ENCODE measurements at places on chromosomes 11 and 22. TPM values are rescaled to one million over a fixed set of nuclear protein-coding genes. Genes with fewer than 3 reads are reported as not detected.

- H3K27ac ChIP-seq: no peak overlapping the region
- H3K36me3 ChIP-seq: peaks cover 17% of the 10 kb centered on the region
- no peak for DNase-seq
- no peaks in the 10 kb centered on the region for H3K27me3 ChIP-seq
- H3K4me3 ChIP-seq: no peak overlapping the region
Observed at GRCh38 chr11:27212248-27212780, 150.7 kb downstream of the CCDC34 start.

DNA sequence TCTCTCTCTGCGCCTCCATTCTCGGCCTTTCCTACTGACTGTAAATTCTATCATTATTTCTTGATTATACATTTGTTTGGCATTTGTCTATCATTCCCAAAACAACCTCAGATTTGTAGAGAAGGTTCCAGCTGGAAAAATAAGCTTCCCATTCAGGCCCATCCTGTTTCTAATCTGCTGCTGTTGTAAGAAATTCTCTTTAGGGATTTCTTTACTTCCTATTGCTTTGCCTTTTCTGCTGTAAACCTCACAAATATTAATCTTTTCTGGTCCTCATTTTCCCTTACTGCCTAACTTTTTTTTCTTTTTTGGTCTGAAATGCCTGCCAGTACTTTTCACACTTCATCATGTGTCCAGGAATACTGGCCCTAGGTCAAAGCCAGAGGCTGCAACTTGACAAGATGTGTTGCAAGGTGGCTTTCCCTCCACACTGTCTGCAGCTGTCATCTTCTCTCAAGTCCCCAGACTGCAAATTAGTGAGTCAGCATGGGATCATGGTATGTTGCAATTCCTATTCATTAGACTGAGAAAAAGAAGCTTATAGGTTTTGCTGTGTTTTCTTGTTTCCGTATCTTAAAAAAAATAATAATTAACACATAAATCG is 858.7 kb upstream of the CHORDC1 start:
- H3K27ac ChIP-seq: no peak overlapping the region
- DNase-seq: no peak
- H3K27me3 ChIP-seq: no peaks in the 10 kb centered on the region
- no peak overlapping the region for H3K4me3 ChIP-seq
- H3K36me3 ChIP-seq: peaks cover 7% of the 10 kb centered on the region
- peaks cover 30% of the 10 kb centered on the region for H3K4me1 ChIP-seq

DNA sequence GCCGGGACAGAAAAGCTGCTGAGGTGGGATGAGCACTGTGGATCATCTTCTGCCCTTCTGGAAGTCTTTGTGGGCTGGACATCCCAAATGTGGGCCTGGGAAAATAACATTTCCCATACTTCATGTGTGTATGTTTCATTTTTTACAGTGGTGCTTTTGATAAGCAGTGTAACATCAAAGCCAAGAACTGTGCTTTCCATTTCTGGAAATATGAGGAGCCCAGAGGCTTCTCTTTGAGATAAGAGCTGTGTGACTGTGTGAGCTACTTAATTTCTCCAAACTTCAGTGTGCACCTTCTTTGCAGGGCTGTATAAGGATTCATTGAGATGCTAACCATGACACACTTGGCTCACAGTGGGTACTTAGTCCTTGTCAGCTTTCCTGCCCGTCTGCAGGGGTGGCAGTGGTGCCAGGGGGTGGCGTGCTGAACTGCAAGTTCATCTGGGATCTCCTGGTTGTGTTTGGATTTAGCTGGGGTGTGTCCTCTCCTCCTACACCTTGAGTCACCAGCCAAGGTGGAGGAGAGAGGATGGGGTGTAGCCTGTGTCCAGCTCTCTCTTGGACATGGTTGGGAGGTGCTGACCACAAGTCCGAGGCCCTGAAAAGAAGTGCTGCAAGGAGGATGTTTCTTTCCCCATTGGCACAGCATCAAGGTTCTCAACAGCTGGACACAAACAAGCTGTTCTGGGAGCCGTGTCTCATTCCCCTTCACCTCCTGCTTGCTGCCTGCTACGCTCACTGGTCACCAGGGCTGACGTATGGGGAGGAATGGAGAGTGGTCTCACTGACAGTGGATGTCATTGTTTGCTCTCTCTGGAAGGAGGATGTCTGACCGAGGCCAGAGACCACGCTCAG is 139.4 kb downstream of the TEAD1 start:
- H3K4me3 ChIP-seq: no peak overlapping the region
- no peaks in the 10 kb centered on the region for H3K27me3 ChIP-seq
- no peak for DNase-seq
- peaks cover 71% of the 10 kb centered on the region for H3K4me1 ChIP-seq
- no peaks in the 10 kb centered on the region for H3K36me3 ChIP-seq

DNA sequence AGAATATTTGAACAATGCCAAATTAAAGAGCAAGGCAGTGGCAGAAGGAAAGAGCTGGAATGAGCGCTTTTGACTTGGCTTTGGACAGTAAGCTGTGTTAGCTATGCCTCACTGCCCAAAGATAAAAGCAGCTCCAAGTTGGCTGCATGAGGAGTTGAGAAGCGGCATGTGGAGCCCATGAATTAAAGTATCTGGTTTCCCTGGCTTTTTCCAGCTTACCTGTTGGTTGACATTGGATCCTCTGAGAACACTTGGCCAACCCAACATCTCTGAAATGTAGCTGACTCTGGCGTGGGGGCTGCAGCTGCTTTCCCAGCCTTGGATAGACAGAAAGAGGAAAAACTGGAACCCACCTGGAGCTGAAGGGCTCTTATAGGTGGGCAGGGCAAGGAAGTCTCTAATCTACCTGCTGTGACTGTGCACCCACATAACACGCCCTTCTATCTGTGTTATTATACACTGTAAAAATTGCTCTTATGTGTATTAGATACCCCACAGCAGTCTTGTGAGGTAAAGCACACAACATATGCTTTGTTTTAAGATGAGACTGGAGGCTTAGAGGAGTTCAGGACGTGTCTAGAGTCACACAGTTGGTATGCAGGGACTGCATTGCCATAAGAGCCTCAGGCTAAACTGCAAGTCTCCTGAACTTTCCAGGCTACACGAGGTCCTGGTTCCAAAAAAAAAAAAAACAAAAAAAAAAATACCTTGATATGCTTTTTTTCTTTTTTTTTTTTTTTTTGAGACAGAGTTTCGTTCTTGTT is 5.8 kb downstream of the UBASH3B start:
- DNase-seq: no peak
- no peaks in the 10 kb centered on the region for H3K27me3 ChIP-seq
- H3K36me3 ChIP-seq: peaks cover 4% of the 10 kb centered on the region
- H3K4me1 ChIP-seq: peaks cover 24% of the 10 kb centered on the region

GRCh38 chr22:25148149-25148691 is 51.4 kb upstream of the CRYBB3 start:
- H3K36me3 ChIP-seq: no peaks in the 10 kb centered on the region
- H3K27ac ChIP-seq: no peak overlapping the region
- no peaks in the 10 kb centered on the region for H3K27me3 ChIP-seq
- no peak for DNase-seq
- H3K4me1 ChIP-seq: peaks cover 36% of the 10 kb centered on the region

Gene MRGPRG
- not detected for total RNA-seq

- H3K4me3 ChIP-seq: no peak overlapping the region
- peaks cover 47% of the 10 kb centered on the region for H3K4me1 ChIP-seq
- no peak overlapping the region for H3K27ac ChIP-seq
- no peak for DNase-seq
Observed at GRCh38 chr11:85752201-85752889, 58.6 kb downstream of the SYTL2 start.

GRCh38 chr11:31809541-31809856 is 1.6 kb downstream of the PAX6 start:
- peaks cover 68% of the 10 kb centered on the region for H3K4me1 ChIP-seq
- H3K36me3 ChIP-seq: no peaks in the 10 kb centered on the region
- no peak for DNase-seq
- H3K4me3 ChIP-seq: peak overlapping the region; percentile 63
- H3K27ac ChIP-seq: no peak overlapping the region
- peaks cover 100% of the 10 kb centered on the region for H3K27me3 ChIP-seq

Gene TUB
- total RNA-seq: 32.1 TPM

DNA sequence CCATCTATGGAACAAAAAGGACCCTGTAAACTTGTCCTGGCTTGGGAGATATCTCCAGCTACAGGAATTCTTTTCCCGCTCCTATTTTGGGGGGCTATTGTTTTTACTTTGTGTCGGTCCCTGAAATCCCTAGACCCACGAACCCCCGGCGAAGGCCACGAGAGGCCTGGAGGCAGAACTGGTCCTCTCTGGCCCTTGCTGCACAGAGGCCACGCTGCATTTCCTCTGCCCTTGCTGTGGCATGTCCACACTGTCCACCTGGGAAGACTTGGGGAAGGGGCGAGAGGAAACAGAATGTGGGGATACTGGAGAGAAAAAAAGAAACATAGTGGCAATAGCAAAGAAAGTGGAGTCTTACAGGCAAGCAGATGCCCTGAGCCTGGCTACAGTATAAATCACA is 2.3 kb upstream of the ANO1 start:
- H3K27me3 ChIP-seq: peaks cover 71% of the 10 kb centered on the region
- no peaks in the 10 kb centered on the region for H3K36me3 ChIP-seq
- peaks cover 40% of the 10 kb centered on the region for H3K4me1 ChIP-seq
- H3K4me3 ChIP-seq: no peak overlapping the region
- peak; percentile 5 for DNase-seq
- no peak overlapping the region for H3K27ac ChIP-seq

DNA sequence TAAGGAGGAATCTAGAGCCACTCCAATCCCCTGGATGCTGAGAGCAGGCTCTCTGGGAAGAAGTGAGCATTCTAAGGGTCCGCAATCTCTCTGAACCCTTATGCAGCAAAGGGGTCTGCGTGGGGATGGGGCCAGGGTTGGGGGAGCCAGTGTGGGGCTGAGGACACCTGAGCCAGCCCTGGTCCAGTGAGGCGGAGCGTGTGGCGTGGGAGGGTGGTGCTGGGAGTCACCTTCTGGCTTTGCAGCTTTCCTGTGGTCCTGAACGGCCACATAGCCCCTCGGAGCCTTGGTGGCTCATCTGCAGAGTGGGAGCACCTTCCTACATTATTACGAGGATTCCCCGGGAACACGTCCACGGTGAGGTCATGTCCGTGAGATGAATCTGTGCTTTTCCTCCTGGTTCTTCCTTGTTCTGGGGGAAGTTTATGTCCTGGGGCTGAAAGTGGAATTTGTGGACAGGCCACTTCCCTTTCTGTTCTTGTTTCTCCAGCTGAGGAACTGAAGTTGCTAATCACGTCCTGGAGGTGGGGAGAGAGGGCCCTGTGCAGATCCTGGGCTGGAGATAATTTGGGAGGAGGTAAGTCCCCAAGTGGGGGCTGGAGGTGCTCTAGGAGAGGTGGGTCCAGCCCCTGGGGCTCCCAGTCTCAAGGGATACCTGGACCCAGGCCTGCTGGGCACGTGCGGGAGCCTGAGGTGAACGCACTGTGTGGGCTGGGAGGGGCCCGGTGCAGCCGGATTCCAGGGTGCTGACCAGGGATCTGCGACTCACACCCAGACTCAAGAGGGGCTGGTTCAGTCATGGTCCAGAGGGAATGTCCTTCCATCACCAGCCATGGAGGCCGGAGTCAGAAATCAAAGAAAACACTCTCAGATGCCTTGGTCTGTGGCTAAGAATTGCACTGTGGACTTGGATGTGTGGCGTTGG is 6.1 kb downstream of the MRGPRE start:
- H3K4me1 ChIP-seq: peaks cover 30% of the 10 kb centered on the region
- no peak overlapping the region for H3K4me3 ChIP-seq
- no peak overlapping the region for H3K27ac ChIP-seq
- DNase-seq: no peak
- H3K27me3 ChIP-seq: no peaks in the 10 kb centered on the region
- no peaks in the 10 kb centered on the region for H3K36me3 ChIP-seq
